Stimulated activated CD4-positive, alpha-beta T cell treated with anti-CD3 and anti-CD28 coated beads, Interleukin-4, amount 100 ng/mL, for 24 hours (primary cell): ENCODE measurements at places on chromosomes 12 and 14.
A peak's percentile ranks its signal among the peaks of the same experiment; 100 is the strongest.

- DNase-seq: peak; percentile 75
Measured at GRCh38 chr14:23327947-23328744, 6.9 kb downstream of the PABPN1 start.

DNA sequence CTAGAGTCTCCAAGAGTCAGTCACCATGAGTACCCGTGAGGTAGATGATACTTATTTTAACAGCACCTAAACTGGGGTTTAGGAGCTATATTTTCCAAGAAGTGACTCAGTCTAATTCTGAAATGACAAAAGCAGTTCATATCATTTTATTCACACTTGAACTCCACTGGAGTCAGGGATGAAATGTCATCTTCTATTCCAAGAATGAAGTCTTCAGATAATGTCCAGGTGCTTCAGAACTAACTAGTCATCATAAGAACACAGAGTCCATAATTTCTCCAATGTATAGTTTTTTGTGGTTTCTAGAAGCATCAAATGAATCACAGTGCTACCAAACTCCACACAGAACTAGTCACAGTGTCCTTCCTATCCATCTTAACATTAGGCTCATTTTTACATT lies 13.3 kb downstream of the DNM1L start:
- DNase-seq: no peak

DNA sequence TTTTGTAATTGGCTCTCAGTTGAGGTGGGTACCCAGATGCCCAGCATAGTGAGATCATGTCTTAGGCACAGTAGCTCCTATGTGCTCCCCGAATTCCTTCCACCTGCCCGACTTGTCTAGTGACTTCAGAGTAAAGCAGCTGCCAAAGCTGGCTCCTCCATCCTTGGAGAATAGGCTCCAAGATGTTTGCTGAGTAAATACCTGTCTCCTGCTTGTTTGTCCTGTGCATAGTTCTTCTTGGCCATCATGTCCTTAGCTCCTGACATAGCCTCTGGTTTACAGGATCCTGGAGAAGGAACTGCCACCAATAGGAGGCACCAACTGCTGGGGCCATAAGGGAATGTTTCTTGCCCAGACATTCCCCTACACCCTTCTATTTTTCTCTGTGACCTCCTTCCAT lies 52.6 kb upstream of the CISTR start:
- no peak for DNase-seq

DNA sequence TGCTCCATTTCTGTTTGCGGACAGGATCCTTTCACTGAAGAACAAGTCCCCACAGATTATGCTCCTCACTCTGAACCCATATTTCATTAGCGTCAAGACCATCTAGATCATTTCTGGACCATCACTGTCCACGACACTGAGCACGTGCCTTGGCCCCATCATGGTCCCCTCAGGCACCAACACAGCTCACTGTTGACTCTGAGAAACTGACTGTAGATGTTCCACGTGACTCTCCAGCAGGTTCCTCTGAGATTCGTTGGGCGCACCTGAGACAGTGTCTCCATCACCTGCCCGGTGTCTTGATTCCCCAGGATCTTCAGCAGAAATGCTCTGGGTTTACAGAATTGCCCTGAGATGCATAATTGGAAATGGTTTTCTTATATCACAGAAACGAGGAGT lies 985.4 kb downstream of the TMEM121 start:
- DNase-seq: no peak

- DNase-seq: no peak
Measured at GRCh38 chr14:75640876-75641275, 19.8 kb downstream of the ERG28 start.
